ENCODE measurements at places on chromosomes 12 and 14. TPM values are rescaled to one million over a fixed set of nuclear protein-coding genes. Genes with fewer than 3 reads are reported as not detected.

The CISTR gene
- total RNA-seq, result not detected

The TMEM132C gene
- not detected for total RNA-seq

The B4GALNT1 gene
- 0.07 TPM for total RNA-seq

The SELPLG gene
- total RNA-seq, result under 0.01 TPM

The TOMM20L gene
- total RNA-seq, result not detected

The NANOG gene
- total RNA-seq, result under 0.01 TPM

The HNF1A gene
- total RNA-seq, result not detected

The COQ10A gene
- 4.1 TPM for total RNA-seq

The ASB8 gene
- total RNA-seq, result 10.3 TPM

The GUCY2C gene
- not detected for total RNA-seq

The FOXN3 gene
- total RNA-seq, result 32.3 TPM

The HOXC9 gene
- not detected for total RNA-seq

The WBP11 gene
- total RNA-seq, result 9.6 TPM

The CMA1 gene
- total RNA-seq, result not detected

The IAPP gene
- not detected for total RNA-seq

The NINJ2 gene
- 0.36 TPM for total RNA-seq

The TMEM229B gene
- 4.8 TPM for total RNA-seq

The KCNJ8 gene
- not detected for total RNA-seq

The ESR2 gene
- total RNA-seq, result 0.07 TPM

The MIPOL1 gene
- total RNA-seq, result 9.9 TPM

The PCNX4 gene
- 65.8 TPM for total RNA-seq

The RBM23 gene
- total RNA-seq, result 65.0 TPM

The IL22 gene
- not detected for total RNA-seq
